Fibroblast of lung (primary cell): ENCODE measurements at places on chromosomes 5 and 9.

DNA sequence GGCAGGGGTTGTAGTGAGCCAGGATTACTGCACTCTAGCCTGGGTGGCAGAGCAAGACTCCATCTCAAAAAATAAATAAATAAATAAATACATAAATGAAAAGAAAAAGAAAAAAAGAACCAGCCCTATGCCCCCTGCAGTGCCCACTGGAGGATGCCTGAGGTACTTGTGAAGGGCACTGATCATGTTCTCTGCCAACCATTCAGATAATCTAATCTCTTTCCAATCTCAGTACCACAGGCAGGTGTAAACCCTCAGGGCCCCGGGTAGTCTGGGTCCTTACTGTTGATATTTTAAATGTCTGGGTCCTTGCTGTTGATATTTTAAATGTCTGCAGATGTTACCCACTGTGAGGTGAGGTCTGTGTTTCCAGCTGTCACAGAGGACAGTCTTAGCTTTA is 321.8 kb upstream of the ADCY2 start:
- no peak for DNase-seq

DNA sequence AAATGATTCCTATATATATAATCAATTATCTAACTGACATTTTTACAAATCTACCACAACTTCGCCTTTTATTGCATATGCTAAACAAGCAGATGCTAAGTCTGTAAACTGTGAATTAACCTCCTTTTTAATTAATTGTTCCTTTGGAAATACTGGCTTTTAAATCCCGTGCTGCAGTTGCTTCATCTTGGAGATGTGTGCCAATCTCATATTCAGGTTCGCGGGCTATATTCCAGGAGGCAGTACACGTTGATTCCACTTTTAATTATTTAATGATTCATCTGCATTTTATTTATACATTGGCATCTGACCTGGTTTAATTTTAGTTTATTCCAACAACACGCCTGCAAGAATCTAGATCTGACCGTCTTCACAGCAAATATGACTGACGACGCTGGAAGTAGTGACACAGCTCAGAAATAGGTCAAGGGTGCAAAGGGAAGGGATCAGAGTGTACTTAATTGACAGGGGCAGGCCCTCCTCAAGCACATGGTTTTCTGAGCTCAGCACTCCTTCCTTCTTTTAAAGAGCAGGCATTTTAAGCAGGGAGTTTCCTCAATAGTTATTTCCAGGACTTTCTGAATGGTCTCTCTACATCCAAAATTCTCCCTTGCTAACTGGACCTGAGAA is 125.2 kb downstream of the GLIS3 start:
- no peak for DNase-seq

DNA sequence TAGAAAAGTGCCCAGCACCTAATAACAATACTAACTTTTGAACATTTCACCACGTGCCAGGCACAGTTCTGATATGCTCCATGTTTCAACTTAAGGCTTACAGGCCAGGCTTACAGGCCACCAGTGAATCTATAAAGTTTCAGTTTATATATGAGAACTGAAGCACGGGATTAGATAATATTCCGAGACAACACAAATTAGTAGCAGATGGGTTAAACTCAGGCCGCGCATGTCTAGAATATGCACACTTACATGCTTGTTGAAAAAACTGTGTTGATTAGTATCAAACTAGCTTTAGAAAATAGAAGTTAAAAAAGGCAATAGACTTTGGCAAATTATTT is 587.9 kb downstream of the MTRR start:
- no peak for DNase-seq

DNA sequence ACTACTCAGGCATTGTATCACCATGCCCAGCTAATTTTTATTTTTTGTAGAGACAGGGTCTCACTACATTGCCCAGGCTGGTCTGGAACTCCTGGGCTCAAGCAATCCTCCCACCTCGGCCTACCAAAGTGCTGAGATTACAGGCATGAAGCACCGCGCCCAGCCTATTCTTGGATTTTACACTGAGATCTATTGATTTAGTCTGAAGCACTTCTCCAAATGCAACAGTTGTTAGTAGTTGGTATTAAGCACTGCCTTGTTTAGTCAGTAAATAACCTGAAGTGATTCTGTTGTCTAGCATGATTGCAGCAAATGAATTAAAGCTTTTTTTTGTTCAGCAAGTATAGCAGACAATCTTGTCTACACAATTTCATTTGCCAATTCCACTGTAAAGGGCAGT is 8.9 kb upstream of the CCNB1 start:
- no peak for DNase-seq

GRCh38 chr5:137342764-137343163 is 156.4 kb downstream of the SPOCK1 start:
- peak; percentile 77 for DNase-seq

GRCh38 chr5:143677403-143677802 is 134.6 kb upstream of the HMHB1 start:
- no peak for DNase-seq

GRCh38 chr9:123059472-123060220 is 26.2 kb downstream of the GPR21 start:
- no peak for DNase-seq

GRCh38 chr9:109182940-109183798 is 16.1 kb upstream of the FRRS1L start:
- peak; percentile 35 for DNase-seq

- no peak for DNase-seq
Measured at GRCh38 chr9:89881431-89881830, 276.6 kb downstream of the GADD45G start.

DNA sequence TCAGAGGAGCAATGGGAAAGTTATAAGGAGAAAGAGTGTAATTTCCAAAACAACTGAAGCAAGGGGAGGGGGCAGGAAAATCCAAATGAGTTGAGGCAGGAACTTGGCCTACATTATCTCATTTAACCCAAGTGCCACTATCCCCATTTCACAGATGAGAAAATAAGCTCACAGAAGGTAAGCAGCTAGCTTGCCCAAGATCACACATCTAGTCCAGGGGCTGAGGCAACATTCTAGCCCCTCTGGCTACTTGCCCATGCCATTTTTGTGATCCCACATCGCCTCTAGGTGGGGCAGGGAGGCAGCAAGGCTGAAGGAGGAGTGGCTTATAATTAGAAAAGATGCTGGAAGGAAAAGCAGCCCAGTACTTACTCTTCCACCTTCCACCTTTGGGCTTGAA is 2.6 kb upstream of the PSIP1 start:
- no peak for DNase-seq

DNA sequence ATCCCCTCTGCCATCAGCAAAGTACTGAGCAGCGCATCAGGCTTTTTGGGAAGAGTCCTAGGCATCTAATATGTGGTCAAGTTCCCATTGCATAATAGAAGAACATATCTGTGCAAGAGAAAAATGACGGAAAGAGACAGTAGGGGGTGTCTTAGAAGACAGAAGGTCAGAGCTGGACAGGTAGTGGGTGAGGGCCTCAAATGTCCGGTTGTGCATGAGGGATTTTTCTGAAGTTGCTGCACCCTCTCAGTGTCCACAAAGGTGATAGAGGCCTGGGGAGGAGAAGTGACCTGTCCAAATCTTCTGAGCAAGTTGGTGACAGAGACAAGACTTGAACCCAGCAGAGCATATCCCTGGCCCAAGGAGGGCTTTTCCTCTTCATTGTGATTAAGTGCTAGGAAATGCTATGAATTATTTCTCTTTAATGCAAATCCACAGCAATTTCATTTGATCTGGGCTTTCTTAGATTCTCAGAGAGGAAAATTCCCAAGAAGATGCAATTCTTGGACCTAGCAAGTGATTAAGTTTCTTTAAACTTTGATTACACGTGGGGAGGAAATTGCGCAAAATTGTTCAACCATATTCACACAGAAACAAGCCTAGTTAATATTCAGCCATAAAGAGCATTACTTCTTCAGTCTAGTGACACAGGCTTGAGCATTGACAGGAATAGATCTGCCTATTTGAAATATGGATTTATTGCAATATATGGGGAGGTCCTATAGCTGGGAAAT is at the start of gene OR2S2:
OR2S2 (minus strand) TSS at position 51 of the 734 bp plus-strand sequence. CDS start 56 bp downstream, outside the sequence.
- no peak for DNase-seq

- DNase-seq: no peak
Measured at GRCh38 chr9:19689328-19690101, 99.3 kb downstream of the SLC24A2 start.

DNA sequence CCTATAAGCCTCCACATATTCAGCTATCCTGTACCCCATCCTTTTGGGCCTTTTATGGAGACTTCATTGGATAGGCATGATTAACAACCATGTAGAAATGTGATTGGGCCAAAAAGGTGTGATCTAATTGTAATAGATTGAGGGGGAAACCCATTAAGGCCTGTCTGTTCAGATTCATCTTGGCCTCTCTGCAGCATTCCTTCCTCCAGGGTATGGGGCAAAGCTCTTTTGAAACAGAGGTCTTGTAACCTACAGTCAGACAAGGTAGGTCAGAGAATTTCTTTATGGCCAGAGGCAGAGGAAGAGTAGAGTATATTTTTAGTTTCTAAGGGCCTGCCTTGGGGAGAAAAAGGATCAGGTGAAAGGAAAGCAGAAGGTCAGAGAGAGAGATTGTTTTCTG is 98.5 kb downstream of the INVS start:
- DNase-seq: no peak

- no peak for DNase-seq
Measured at GRCh38 chr5:126809916-126810315, 33.0 kb downstream of the LMNB1 start.

DNA sequence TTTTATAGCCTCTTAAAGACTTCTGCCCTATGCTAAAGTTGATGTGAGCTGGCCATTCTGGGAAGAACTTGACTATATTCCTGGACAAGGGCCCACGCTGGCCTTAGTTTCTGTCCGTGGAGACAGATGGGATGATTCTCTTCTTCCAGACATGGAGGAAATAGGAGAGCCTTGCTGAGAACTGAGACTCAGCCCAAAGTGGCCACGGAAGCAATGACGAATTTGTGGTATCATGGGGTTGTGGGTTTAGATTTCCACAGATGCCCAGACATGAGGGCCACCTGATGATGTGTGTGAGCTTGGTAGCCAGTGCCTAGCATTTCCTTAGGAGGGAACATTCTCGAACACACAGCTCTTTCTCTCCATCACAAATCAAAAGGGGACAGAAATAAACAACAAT is 309.1 kb downstream of the NSG2 start:
- DNase-seq: peak; percentile 78

DNA sequence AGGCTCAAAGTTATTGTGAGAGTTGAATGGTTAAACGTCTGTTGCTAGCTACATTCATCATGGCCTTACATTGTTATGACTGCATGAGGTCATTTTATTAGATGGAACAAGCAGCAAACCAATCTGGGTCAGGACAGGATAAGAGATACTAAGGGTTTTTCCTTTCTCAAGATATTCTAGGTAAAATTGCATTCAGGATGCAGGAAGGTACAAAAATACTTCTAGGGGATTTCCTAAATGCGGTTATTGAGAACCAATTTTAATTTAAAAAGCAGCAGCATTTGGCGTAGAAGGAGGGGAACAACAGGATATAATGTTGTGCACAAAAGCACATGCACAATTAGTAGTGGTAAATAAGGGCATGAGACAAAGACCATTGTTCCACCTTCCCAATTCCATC is 39.2 kb upstream of the LURAP1L start:
- no peak for DNase-seq

DNA sequence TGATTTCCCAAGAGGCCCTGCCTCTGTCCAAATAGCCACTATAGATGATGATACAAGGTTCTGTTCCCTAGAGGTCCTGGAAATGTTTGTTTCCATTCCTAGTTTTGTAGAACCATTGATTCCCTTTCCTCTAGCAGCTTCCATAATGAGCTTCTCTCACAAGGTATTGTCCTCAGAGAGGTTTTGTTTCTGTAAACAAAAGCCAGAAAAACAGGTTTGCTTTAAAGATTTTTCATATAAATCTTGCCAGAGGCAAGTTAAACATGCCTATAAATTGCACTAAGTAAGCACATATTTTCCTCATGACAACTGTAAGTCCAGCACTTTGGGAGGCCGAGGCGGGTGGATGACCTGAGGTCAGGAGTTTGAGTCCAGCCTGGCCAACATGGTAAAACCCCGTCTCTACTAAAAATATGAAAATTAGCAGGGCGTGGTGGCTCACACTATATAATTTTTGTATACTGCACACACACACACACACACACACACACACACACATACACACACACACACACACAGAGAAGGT is 1787.7 kb downstream of the EFNA5 start:
- DNase-seq: no peak

GRCh38 chr9:87447547-87448432 is 49.9 kb upstream of the DAPK1 start:
- DNase-seq: no peak

- DNase-seq: no peak
Measured at GRCh38 chr5:125011419-125011818, 265.0 kb upstream of the ZNF608 start.

- no peak for DNase-seq
Measured at GRCh38 chr9:115520646-115521045, 402.7 kb upstream of the TNC start.

DNA sequence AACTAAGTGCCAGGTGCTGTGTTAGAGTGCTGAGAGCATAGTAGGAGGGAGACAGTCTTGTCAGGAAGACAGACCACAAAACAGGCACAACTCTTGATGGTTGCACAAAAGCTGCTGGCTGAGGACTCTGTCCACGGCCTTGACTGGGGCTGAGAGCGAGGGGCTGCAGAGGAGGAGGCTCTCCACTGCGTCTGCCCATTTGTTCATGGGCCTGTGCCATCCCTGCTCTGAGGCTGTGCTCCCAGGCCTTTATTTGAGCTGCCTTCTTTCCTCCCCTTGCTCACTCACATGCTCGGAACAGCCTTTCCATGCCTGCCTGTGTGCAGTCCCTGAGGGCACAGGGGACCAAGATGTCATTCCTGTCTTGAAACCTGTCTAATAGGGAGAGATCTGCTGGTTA is 147.8 kb downstream of the CACNA1B start:
- no peak for DNase-seq

- DNase-seq: no peak
Measured at GRCh38 chr9:1871626-1872419, 143.3 kb upstream of the SMARCA2 start.

GRCh38 chr9:113375057-113376023 is 1.4 kb downstream of the HDHD3 start:
- no peak for DNase-seq

GRCh38 chr9:127872369-127873222 is 4.9 kb downstream of the AK1 start:
- no peak for DNase-seq

DNA sequence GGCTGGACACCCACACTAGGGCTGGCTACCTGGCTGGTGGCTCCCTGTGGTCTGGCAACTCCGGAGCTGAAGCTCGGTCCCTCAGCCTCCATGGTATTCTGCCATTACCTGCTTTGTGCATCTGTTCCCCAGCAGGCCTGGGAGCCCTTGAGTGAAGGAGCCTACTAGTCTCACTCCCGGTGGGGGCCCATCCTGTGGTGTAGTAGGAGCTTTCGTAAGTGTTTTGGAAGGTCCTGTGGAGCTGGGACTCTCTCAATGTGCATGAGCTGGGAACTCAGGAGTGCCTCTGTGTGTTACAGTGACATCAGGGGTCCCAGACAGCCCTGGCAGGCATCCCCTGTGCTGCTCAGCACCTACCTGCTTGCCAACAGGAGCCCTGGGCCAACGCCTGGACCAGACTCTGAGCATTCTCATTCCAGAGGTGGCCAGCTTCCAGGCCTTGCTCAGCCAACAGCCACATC is 267.1 kb downstream of the GADD45G start:
- no peak for DNase-seq

- DNase-seq: no peak
Measured at GRCh38 chr9:128701227-128701854, 962 bp upstream of the PKN3 start.

GRCh38 chr9:79764374-79764773 is 192.6 kb downstream of the TLE4 start:
- peak; percentile 68 for DNase-seq

GRCh38 chr5:124745928-124746915 is at the start of gene ZNF608:
TSS of gene ZNF608 (minus strand) at chr5:124746639. CDS start at chr5:124744989, 1,650 bp downstream.
- DNase-seq: peak; percentile 91
